Activated CD4-positive, alpha-beta T cell treated with anti-CD3 and anti-CD28 coated beads, Interleukin-2, amount 50 U/mL, for 4 hours (primary cell): ENCODE measurements at places on chromosomes 3 and 15.

DNA sequence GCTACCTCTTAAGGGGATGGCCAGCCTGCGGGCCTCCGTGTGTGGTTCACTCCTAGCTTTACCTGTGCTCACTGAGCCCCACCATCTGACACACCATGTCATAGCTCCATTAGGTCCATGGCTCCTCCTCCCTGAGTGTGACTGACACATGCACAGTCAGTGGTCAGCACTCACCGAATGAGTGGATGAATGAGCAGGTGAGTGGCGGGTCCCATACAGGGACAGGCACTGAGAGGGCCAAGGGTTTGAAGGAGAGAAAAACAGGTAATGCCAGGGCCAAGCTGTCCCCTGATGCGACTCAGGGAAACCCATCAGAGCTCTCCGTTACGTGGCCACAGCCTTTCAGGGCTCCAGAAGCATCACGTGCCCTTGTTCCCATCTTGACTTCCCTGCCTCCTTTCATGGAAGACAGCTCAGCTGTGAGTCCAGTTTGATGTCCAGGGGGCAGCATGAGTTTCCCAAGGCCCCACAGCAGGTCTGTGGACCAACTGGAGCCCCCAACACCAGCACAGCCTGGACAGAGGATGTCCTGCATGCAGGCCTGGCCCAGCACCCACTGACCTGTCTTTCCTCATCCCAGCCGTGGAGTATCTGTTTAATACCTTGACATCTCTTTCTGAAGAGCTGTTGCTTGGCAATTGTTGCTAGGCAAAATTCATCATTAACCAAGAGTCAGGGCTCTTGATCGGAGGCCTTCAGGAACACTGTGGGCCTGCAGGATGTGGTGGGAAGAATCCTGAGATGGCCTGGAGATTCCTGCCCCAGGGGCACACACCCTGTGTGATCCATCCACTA lies 84.4 kb downstream of the PLXNA1 start:
- no peak for DNase-seq

GRCh38 chr3:49600781-49601180 lies 46.5 kb downstream of the BSN start:
- no peak for DNase-seq

- no peak for DNase-seq
These were observed 405 bp upstream of the SPG21 start for GRCh38 chr15:64990168-64990470.

DNA sequence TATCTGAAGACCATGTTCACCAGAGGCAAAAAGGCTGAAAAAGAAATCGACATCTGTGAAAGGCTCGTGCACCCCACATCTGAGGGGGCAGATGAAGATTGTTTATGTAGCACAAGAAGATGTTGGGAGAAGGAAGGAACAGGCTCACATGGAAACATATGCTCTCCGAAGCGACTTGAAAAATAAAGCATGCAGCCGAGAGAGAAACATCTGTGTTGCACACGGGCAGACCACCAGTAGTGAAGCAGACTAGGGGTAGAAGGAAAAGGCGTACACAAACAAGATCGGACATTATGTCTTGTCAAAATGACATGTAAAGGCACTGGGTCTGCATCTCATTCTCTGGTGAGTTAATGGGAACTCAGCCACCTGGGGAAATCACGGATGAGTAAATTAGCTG lies 356.5 kb downstream of the ZIC4 start:
- no peak for DNase-seq

DNA sequence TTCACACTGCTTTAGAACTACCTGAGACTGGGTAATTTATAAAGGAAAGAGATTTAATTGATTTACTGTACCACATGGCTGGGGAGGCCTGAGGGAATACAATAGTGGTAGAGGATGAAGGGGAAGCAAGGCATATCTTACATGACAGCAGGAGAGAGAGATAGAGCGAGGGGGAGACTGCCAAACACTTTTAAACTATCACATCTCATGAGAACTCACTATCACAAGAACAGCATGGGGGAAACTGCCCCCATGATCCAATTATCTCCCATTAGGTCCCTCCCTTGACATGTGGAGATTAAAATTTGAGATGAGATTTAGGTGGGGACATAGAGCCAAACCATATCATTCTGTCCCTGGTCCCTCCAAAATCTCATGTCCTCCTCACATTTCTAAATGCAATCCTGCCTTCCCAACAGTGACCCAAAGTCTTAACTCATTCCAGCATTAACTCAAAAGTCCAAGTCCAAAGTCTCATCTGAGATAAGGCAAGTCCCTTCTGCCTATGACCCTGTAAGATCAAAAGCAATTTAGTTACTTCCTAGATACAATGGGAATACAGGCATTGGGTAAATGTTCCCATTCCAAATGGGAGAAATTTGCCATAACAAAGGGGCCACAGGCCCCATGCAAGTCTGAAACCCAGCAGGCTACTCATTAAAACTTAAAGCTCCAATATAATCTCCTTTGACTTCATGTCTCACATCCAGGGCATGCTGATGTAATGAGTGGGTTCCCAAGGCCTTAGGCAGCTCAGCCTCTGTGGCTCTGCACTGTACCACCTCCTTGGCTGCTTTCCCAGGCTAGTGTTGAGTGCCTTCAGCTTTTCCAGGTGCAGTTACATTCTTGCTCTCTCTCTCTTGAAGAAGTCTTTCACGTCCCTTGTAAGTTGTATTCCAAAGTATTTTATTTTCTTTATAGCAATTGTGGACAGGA lies 481.7 kb upstream of the TGFBR2 start:
- no peak for DNase-seq

- DNase-seq: no peak
These were observed 863.2 kb downstream of the GBE1 start for GRCh38 chr3:80898211-80898610.

GRCh38 chr15:40368719-40369473 lies 10.9 kb downstream of the DISP2 start:
- no peak for DNase-seq

GRCh38 chr3:118990823-118991560 lies 43.7 kb downstream of the IGSF11 start:
- DNase-seq: no peak

DNA sequence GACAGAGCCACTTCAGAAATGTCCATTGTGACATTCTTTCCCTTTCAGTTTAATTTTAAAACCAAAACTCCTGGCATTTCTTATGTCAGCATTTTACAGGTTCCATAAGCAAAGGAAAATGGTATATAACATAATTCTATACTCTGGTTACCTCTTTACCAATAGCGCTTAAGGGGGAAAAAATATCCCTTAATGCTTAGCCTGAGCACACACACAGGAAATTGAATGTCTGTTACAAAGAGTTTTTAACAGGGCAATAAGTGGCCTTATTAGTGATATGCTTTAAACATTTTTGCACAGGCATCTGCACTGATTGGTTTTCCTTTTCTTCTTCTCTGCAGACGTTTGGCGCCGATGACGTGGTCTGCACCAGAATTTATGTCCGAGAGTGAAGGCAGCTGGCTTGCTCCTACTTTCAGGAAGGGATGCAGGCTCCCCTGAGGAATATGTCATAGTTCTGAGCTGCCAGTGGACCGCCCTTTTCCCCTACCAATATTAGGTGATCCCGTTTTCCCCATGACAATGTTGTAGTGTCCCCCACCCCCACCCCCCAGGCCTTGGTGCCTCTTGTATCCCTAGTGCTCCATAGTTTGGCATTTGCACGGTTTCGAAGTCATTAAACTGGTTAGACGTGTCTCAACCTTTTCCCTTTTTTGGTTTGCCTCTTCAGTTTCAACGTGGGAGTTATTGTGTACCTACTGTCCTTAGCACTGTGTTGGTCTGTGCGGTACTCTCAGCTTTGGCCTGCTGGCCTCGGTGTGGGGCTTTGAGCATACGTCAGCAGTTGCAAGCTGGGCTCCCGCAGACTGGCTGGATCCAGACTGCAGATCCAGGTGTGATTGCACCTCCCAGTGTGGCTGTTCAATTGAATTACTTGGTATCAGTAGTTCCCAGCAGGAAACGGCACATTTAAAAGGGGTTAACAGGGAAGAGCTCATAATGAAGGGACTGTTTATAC lies 7.7 kb downstream of the CRABP1 start:
- no peak for DNase-seq
